ENCODE measurements at places on chromosomes 5 and 9.

DNA sequence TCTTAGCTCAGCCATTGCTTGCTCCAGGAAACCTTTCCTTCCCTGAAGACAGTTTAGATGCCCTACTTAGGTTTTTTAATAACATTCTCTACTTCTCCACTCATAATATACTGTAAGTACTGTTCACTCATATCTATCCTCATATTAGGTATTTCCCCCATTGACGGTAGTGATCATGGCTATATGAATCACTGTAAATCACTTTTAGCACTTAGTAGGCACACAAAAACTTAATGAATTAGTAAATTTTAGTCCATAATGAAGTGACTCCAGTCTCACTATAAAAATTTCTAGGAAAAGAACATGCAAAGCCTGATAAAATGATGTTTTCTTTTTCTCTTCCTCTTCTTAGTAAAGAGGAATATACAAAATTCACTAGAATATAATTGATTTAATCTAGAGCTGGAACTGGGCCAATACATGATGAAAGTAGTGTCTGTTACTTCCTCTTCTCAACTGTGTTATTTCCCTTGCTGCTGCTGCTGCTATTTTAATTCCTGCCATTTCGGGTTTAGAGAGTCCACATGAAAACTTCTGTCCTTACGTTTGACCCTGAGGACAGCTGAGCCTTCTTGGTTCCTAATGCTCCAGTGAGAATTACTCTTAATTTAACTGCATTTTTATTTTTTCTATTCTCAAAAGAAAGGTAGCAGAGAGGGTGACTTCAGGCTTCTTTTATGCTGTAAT is 73.5 kb downstream of the LNPEP start:
- no peak for DNase-seq

GRCh38 chr5:24749701-24750100 is 104.9 kb upstream of the CDH10 start:
- DNase-seq: no peak

DNA sequence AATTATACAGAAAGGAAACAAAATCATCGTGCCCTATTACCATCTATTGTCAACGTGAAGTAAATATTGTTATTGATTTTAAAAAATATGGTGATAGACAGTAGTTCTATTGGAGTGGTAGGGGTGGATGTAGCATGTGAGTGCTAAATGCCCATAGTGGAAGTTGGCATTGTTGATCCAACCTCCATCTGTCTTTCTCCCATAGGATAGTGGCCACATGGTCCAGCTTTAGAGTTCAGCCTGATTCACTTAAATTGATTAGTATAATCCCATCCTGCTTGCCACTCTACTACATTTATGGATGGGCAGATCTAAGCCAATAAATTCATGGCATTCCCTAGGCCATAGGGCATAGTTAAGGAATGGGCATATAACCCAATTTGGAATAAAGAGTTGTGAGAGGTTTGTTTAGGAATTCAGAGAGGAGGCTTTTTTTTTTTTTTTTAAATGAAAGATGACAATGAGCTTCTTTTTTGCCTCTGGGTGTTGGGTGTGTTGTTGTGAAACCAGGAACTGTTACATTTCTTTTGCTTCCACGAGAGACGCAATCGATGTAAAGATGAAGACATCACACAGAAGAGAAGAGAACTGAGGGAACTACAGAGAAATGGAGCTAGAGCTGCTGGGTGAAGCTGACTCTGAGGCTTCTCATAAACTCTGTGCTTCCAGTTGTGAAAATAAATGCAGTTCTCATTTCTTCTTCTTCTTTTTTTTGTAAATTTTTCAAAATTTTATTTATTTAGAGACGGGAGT is 12.5 kb upstream of the CHD1 start:
- no peak for DNase-seq

- no peak for DNase-seq
Measured at GRCh38 chr9:126400571-126400970, 73.9 kb downstream of the MVB12B start.

GRCh38 chr5:33332804-33333203 is 108.0 kb upstream of the TARS1 start:
- no peak for DNase-seq

GRCh38 chr5:115472271-115473025 is 72.1 kb downstream of the FEM1C start:
- no peak for DNase-seq

DNA sequence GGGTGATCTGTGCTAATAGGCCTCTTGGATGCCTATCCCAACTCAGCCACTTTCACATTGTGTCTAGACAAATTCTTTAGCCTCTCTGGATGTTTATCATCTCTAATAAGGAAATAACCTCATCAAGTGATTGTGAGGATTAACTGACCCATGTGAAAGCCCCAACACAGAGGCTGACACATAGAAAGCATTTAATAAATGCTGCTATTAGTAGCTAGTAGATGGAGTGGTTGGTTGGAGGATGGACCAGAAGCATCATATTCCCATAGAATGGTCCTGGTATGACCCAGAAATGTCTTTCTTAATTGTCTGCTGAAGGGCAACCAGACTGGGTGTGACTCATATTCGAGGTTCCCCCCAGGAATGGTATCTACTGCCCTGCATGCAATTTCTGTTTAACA is 124.4 kb downstream of the PIK3R1 start:
- no peak for DNase-seq

- no peak for DNase-seq
Measured at GRCh38 chr5:1908931-1909330, 26.2 kb upstream of the IRX4 start.

DNA sequence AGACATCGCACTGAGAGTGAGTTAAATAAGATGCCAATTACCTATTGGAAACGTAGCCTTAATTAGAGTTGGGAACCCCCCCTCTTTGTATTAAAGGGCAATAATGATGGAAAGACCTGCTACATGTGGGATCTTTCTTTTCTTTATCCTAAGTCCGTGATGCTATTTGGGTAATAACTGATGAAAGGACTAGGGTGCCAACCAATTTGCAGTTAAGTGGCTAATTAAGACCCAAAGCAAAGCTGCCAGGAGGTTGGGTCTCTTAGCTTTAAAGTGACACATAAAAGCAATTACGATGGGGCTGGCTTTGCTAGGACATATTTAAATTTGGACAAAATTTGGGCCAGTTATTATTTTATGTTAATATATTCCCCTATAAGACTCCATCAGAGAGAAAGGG is 728.8 kb downstream of the NR2F1-AS1 start:
- no peak for DNase-seq

GRCh38 chr9:133505186-133505830 is 19.5 kb downstream of the MYMK start:
- no peak for DNase-seq

DNA sequence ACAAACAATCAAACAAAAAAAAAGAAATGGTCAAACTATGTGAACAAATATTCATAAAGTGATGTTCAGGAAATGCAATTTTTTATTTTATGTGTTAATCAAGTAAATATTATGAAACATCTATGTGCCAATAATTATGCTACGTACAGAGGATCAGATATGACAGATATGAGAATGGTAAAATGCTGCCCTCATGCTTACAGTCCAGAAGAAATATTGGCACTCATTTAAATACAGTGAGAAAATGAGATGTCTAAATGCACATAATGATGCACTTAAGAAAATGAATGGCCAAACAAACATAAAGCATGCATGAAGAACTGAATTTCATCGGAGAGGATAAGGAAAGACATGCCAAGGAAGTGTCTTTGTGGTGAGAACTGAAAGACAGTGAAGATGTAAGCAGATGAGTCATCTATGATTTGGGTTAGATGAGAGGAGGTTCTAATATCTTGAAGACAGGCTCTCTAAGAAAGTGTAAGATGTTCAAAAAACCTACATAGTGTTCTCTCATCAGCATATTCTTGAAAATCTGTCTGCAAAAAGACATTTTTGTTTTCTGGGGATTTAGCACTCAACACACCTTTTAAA is 1231.1 kb upstream of the ACO1 start:
- DNase-seq: no peak

DNA sequence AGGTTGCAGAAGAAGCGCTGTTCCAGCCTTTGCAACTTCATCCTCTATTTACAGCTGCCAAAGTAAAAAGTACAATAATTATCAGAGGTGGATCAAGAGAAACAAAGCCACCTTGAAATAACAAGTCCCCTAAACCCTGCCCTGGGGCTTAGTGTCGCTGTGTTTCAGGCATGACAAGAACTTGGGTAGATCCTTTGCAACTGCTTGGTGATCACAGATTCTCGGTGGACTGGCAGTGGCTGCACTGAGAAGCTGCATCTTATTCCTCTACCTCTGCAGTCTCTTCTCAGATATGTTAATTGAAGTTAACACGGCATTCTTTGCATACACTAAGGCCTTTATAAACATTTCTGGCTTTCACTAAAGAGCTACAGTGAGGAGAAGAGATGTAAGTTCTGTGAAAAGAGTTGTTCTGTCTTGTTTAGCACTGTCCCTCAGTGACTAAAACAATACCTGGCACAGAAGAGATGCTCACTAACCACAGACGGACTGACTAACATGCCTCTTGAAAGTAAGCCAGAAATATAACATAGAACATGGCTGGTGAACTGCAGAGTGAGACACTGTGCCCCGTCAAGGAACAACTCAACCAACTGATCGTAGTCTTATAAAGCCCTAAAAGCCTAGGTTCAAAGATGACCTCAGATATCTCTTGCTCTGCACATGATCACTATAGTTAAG is 144.2 kb downstream of the MLLT3 start:
- DNase-seq: no peak

GRCh38 chr5:138369261-138369660 is 16.8 kb downstream of the KDM3B start:
- DNase-seq: no peak

DNA sequence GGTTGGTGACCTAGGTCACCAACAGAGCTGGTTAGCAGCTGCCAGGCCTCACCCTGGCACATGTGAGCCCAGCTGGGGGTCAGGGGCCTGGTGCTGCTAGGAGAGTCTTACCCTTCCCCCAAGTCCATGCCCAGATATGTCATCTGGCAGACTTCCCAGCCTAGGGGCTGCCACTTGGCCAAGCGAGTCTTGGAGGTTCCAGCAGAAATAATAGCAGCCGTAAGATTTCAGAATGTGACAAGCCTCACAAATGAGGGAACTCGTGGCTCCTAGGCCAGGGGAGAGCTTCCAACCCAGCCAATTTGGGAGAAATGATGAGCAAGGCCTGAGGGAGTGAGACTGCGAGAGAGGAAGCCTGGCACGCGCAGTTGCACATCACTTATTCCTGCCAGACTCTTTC is 11.1 kb downstream of the URM1 start:
- no peak for DNase-seq

Measured in stimulated activated CD4-positive, alpha-beta T cell treated with anti-CD3 and anti-CD28 coated beads, TNF-alpha, amount 100 ng/mL, for 1 hour (primary cell).